Inflammatory macrophage treated with lipopolysaccharide for 1 hour (primary cell): ENCODE measurements at places on chromosomes 16 and 17.

GRCh38 chr16:50501986-50502615 is 46.1 kb upstream of the NKD1 start:
- no peak for DNase-seq

GRCh38 chr17:70078994-70079531 is 4.0 kb downstream of the KCNJ16 start:
- no peak for DNase-seq

- DNase-seq = no peak
Measured at GRCh38 chr17:2453866-2454265, 53.0 kb upstream of the MNT start.

DNA sequence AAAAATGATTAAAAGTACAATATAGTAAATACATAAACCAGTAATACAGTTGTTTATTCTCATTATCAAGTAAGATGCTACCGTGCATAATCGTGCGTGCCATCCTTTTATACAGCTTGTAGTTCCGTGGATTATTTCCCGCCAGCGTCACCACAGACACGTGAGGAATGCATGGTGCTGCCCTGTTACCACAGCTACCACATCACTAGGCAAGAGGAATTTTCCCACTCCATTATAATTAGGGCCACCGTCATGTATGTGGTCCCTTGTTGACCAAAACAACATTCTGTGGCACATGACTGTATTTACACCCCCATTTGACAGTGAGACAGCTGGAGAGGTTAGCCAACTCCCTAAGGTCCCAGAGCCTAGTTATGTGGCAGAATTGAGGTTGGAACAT is 30.5 kb upstream of the LGALS9 start:
- DNase-seq = no peak

GRCh38 chr16:46649588-46650253 is 28.5 kb upstream of the SHCBP1 start:
- no peak for DNase-seq

- no peak for DNase-seq
Measured at GRCh38 chr16:54411544-54411943, 125.0 kb upstream of the IRX3 start.

GRCh38 chr16:69225121-69225520 is 38.2 kb downstream of the SNTB2 start:
- DNase-seq = no peak

DNA sequence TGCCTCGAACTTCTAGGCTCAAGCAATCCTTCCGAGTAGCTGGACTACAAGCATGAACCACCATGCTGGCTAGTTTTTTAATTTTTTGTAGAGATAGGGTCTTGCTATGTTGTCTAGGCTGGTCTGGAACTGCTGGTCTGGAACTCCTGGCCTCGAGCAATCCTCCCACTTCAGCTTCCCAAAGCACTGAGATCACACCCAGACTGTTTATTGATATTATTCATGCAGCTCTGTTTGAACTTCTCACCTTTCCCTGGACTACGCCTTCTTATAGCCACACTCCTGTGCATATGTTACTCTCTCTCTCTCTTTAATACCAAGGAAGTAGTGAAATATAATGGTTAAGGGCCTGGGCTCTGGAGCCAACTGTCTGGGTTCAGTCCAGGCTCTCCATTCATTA is 4.6 kb downstream of the COG7 start:
- no peak for DNase-seq

GRCh38 chr16:15484662-15485061 is 50.3 kb downstream of the BMERB1 start:
- DNase-seq = no peak

- no peak for DNase-seq
Measured at GRCh38 chr16:14475370-14476139, 154.5 kb downstream of the PARN start.

- DNase-seq = no peak
Measured at GRCh38 chr16:12767897-12768296, 35.8 kb downstream of the CPPED1 start.

- no peak for DNase-seq
Measured at GRCh38 chr17:57563958-57564357, 181.1 kb downstream of the CCDC182 start.

- DNase-seq = no peak
Measured at GRCh38 chr16:46839986-46840443, 9.0 kb upstream of the C16orf87 start.

GRCh38 chr17:78972507-78973105 is 7.1 kb downstream of the LGALS3BP start:
- DNase-seq = no peak

- no peak for DNase-seq
Measured at GRCh38 chr16:24875466-24875865, 29.7 kb downstream of the SLC5A11 start.

DNA sequence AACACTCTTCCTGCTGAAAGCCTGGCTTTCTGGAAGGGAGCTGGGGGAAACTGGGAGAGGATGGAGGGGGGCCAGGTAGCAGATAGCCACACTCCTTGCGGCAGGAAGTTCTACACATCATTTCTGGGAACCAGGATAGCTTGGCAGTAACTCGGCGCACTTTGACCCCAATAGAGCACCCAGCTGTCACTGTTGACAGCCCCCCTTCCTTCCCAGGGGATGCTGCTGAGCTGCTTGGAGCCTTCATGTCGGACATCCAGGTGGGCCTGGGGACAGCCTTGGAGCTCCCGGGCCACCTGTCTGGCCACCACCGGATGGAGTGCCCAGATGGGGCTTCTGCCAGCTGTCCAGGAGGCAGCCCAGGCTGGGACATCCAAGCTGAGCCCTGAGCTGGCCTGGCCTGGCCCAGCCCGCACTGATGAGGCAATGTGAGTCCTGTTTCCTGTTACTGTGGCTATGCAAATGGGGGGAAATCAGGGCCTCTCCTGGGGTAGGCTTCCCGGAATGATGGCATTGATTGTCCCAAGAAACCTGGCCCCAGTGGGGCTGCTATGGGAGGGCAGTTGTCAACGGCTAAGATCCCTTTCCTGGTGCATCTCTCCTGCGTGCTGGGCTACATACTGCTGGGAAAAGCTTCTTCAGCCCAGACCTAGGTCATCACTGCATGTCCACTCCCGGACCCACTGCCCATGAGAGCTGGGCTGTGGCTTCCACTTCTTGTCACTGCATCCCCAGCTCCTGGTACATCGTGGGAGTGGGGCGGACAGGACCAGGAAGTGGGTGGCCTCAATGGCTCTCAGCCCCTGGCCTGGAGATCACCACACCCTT is 50.0 kb downstream of the SOCS1 start:
- peak; percentile 92 for DNase-seq

- DNase-seq = peak; percentile 10
Measured at GRCh38 chr16:51982715-51983680, 563.9 kb downstream of the TOX3 start.

DNA sequence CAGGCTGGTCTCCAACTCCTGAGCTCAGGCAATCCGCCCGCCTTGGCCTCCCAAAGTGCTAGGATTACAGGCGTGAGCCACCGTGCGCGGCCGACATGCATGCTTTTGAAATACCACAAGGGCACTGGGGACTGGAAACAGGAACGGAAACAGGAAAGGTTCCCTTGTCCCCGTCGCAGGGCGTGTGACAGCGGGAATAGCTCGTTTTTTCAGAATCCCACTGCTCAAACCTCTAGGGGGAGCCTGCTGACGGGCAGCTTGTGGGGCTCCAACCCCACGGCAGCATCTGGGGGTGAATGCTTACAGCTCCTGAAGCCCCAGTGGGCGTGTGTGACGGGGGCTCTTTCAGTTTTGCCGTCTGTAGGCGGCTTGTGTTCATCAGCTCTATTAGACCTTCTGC is 18.8 kb upstream of the ASGR2 start:
- peak; percentile 87 for DNase-seq

DNA sequence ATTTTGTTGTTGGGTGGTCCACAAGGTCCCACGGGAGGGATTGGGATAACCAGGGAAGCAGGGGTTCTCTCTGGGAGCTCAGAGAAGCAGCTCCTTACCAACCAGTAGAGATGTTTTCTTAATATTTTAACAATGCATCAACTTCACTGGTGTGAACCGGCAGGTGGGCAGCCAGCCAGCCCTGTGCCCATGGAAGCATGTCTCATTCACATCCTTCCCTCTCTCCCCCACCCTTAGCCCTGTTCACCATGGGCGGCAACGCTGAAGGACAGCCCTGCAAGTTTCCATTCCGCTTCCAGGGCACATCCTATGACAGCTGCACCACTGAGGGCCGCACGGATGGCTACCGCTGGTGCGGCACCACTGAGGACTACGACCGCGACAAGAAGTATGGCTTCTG is 9.3 kb downstream of the MMP2 start:
- DNase-seq = no peak

- DNase-seq = no peak
Measured at GRCh38 chr17:57340160-57340981, 84.0 kb downstream of the MSI2 start.

- DNase-seq = no peak
Measured at GRCh38 chr17:17526369-17526768, 30.2 kb upstream of the RASD1 start.

DNA sequence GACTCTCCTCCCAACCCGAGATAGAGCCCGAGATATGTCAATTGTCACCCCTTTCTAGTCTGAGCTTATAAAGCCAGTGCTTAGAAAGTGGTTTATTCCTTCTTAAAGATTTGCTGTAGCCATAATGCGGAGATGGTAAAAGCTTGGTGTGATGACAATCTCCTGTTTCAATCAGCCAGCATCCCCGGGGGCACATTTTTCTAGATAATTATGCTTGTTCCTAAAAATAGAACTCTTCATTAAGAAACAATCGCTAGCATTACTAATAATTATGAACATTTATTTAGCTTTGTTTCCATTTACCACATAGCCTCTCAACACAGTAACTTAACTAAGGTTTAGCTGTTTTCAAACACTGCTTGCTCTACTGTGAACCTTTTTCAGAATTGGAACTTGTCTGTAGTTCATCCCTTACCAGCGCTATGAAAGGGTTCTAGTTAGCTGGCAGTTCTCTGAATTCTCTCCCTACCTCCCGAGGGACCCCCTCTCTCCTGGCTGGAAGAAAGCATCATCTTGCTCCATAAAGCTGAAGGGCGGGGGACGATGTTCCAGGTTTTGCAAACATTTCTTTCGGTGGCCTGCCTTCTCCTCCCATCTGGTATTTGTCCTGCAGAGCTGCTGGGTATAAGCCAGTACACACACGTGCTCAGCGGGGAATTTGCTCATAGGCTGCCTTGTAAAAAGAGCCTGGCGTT is 922 bp upstream of the MRPL58 start:
- no peak for DNase-seq

DNA sequence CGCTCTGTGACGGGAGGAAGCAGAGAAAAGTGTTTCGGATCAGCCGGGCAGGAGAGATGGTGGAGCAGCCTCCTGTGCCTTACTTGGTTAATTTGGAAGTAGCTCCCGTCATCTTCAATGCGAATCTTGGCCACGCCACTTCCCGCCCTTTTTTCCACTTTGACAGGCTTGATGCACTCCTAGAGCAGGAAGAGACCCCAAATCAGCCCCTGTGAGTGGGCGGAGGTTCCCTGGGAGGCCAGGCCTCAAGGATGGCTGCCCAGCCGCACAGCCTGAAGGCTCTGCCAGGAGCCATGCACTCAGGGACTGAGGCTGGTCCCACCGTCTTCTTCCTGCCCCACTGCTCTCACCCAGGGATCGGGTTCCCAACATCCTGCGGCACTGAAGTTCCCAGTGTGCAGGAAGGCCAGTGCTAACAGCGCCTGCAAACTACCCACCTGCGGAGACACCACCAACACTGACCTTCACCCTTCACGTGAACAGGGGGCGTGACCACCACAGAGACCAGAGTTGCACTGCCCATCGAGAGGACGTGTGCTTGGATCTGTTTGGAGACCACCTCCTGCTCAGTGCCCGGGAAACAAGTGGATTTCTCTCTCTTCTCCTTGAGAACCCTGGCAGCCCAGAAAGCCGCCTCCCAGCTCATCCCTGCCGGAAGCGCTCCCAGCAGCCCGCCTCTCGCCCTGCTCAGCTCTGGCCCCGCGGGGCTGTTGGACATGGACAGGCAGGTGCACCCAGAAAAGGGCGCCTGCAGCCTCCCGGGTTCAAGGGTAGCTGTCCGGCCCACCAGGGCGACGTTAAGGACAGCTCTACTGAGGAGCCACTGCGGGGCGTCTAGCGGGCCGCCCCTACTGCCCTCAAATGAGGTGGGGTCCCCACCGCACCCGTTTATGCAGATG is 988 bp downstream of the CIAO3 start:
- no peak for DNase-seq

DNA sequence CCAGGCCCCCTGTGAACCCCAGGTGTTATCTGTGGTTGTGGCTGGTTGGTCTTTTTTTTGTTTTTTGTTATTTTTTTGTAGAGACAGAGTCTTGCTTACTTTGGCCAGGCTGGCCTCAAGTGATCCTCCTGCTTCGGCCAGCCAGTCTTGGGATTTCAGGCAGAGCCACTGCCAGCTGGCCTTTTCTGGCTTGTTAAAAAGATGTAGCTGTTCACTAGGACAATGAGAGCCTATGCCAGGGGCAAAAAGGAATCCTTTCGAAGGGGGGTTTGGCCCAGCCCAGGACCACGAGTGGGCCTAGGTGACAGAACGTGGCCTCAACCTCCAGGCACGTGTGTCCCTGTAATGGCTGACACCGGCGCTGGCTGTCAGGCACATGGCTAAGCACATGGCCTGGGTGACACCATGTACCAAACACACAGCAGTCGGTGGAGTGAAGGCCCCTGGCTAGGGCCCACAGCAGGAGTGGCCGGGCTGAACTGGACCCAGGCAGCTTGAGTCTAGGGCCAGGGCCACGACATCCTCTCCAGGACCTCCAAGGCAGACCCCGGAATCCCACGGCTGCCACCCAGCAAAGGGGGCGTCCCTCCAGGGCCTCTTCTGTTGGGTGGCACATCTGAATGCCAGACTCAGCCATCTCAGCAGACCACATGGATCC is 6.9 kb upstream of the SLC38A8 start:
- DNase-seq = no peak

DNA sequence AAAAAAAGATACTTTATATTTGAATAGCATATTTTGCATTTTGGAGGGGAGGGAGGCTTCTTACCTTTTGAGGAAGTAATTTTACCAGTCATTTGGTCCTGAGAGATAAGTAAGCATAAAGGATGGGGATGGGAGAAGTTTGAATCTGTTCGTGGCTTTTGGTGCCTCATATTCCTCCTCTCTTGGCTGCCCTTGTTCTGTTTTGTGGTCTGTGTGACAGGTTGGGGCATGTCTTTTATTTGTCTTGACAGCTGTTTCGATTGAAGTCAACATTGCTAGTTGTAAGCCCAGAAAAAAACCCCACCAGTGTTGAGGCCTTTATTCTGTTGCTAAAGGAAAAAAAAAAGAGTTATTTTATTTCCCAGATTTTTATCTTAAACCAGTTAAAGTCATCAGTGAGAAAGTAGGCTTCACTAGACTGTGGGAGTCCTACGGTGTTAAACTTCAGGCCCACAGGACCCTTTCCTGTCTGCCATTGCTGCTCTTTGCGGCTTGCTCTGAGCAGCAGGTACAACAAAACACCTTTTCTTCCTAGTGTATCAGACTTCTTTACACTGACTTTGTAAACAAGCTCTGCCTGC is 11.4 kb downstream of the SLC7A6 start:
- no peak for DNase-seq

DNA sequence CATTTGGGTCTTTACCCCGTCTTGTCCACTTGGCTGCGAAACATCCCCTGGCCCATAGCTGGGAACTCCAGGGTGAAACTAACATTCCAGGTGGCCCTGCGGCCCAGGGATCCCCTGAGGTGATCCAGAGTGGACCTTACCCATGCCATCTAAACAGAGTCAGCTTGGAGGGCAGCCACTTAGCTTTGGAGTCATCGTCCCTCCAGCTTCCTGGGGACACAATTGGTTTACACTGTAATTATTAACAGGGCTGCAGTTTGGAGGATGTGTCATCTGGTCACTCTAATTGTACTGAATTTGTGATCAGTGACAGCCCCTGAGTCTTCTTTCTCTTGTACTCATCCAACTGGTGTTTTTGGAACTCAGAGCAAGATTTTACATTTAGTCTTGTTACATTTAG is 149.9 kb downstream of the ENGASE start:
- no peak for DNase-seq
